ENCODE measurements at places on chromosomes 4 and X.
A peak's percentile ranks its signal among the peaks of the same experiment; 100 is the strongest.

DNA sequence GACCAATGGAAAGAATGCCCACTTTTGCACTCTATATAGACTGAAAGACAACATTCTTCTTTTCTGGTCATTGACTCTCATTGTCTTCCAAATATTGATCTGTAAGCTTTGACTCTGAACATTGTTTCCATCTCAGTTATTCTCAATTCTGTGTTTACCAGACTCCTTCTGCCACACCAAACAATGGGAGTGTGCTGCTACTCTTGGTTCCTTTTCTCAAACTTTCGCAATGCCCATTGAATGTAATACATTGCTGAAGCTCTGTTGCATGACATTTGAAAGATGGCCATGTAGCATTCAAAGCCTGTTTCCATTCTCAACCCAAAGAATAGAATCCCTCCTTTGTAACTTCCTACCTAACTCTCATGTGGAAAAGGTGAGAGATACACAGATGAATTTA, 136.2 kb downstream of the BTC start:
- no peak for DNase-seq

DNA sequence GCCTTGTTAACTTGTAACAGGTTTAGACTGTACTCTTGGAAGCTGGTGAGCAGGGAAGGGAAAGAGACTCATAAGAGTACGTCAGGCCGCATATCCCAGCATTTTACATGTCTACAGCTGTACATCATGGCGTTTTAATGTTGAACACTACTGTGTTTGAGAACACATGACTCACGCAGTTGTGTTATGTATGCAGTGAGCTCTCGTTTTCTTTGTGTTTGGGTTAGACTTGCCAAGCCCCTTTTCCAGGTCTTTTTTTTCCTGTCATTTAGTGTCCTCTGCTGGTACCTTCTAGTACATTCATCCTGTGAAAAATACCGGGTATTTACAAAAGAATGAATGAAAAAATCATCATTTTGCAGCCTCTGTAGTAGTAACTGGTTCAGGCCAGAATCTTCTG, 35.3 kb downstream of the SMS start:
- DNase-seq, result peak; percentile 68

DNA sequence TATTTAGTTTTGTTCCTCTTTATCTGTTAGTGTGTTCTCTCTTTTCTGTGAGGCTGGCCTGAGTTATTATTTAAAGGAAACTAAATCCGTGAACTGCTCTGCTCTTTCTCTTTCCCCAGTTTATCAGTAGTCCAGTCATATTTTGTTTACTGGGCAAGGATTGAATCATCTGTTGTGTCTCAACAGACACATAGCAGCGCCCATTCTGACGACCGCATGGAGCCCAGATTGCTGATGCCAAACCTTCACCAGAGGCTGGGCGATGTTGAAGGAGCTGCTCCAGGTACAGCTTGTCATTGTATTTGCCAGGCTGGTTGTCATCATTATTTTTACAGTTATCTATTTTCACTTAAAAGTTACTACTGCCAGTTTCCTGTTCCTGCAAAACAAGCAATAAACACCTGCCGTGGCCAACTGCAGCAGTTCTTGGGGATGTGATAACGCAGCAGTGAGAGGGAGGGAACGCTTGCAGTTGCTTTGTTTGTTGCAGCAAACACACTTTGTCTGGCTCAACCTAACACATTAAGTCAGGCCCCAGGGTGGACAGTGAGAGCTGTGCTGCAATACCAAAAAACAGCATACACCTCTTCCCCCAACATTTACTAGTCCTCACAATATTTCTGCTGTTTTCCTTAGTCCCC, 10.1 kb downstream of the REELD1 start:
- DNase-seq, result no peak

GRCh38 chrX:110044346-110045249, 41.7 kb downstream of the TMEM164 start:
- DNase-seq, result no peak

- DNase-seq, result peak; percentile 55
These were observed 47.9 kb downstream of the COX18 start for GRCh38 chr4:73021634-73022033.

DNA sequence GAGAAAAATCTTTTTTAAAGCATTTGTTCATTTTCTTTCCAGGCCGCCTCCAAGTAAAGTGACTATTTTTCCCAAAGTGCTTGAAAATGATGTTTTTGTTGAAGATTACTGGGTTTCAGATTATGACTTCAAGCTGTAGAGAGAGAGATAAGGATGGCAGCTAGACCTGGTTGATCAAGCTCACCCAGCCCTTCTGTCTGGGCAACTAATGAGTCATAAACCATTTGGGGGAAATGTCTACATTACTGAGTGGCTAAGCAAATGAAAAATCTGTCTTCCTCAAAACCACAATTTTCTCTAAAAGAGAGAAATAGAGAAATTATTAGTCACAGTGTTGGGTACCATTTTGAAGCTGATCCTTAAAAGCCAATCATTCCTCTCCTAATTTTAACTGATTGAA, 355.4 kb upstream of the CPEB2 start:
- peak; percentile 56 for DNase-seq

- no peak for DNase-seq
These were observed 144.0 kb upstream of the ATOH1 start for GRCh38 chr4:93684571-93684970.

Measured in astrocyte of the spinal cord (primary cell).